ENCODE measurements at places on chromosomes 6 and 20.

- no peak for DNase-seq
Measured at GRCh38 chr6:142893088-142893487, 51.9 kb downstream of the HIVEP2 start.

DNA sequence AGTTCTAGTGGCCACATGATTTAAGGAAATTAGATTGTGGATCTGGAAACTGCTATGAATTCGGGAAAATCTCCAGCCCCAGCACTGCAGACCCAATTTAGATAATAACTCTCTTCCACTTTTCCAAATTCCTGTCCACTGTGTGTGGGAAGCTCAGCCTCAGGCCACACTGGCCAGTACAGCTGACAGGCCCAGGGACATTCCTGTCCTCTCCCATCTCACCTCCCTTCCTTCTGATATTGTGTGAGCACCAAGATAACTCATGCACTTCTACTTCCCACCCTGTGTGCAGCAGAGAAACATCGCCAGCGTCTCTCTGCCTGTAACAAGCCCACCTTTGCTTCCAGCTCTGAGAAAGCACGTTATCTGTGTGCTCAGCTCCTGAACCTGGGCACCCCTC, 145.1 kb upstream of the RREB1 start:
- no peak for DNase-seq

DNA sequence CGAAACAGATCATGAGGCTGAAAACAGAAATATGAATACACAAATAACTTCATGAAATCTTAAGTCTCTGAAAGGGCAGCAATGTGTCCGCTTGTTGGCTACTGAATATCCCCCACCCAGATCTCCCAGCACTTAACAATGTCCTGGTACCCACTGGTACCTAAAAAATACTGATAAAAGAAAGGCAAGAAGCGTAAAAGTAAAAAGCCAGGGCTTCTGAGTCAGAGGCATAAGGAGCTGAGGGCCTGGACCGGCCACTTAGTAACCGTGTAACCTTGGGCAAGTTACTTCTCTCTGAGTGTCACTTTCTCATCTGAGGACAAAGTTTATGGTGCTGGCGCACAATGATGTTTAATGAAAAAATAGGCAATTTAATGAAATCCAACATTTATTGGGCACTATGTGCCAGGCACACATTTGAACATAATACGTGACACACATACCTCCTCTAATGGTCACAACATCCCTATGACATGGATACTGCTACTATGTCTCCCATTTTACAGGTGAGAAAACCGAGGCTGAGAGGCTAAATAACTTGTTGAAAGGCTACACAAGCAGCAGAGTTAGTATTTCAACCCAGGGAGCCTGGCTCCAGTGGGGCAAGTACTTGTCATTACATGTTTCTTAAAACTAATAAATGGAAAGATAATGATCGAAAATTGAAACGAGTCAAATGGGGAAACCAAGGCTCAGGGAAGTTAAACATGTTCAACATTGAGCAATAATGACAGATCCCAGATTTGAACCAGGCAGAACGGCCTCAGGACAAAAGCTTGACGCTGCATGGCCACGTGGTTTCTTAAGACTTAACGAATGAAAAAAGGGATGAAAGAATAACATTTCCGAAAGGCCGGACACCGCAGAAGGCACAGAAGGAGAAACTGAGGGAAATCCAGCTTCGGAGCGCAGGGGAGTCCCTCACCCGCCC, 828 bp downstream of the TP53RK start:
- no peak for DNase-seq

DNA sequence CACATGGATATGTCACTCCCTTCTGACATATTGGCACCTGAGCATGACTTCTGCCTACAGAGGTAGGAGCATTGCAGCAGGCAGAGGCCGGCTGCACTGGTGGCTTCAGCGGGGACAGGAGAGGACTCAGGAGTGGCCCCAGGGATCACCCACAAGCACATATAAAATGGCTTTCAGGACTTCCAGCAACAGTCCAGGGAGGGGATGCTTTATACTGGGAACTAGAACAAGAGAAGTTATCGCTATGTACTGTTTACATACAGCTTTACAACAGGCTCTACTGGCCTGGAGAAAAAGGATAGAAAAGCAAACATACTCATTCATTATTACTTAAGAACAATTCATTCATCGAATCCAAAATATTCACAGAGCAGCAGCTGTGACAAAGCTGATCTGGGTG, 337.8 kb downstream of the THBS2 start:
- DNase-seq = no peak

- DNase-seq = no peak
Measured at GRCh38 chr6:3366596-3367413, 90.0 kb downstream of the SLC22A23 start.

DNA sequence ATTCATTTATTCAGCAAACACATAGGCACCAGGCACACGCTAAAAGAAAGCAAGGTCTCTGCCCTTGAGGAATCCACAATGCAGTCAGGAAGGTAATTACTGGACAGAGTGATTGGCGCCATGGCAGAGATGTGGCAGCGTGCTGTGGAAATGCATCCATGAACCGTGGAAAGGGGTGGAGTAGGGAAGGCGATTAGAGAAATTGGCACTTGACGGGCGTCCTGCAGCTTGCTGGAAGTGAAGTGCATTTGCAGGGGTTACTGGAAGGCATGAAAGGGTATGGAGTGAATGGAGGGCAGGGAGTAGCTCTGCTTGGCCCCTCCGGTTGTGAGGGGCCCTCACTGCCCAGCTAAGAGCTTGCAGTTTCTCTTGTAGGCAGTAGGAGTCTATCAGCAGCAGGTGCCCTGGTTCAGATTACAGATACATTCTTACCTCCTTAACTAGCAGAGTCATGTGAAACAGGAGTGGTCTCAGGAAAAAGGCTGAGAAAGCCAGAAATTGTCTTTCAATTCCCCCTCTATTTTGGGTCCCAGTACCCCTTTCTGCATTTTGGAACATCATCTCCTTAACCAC, 122.5 kb upstream of the TIAM2 start:
- no peak for DNase-seq

- no peak for DNase-seq
Measured at GRCh38 chr20:19368351-19368750, 155.9 kb downstream of the SLC24A3 start.

DNA sequence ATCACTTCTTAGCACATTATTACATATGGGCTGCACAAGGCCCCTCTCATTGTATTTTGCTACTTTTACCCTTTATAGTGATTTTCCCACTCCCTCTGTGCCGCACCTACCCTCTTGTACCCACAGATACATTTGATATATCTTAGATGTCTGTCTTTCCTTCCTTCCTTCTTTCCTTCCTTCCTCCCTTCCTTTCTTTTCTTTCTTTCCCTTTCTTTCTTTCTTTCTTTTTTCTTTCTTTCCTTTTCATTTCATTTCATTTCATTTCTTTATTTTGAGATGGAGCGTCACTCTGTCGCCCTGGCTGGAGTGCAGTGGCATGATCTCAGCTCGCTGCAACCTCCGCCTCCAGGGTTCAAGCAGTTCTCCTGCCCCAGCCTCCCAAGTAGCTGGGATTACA, 12.2 kb downstream of the POLH start:
- DNase-seq = no peak

- no peak for DNase-seq
Measured at GRCh38 chr20:36861875-36862801, 13.8 kb upstream of the TLDC2 start.

DNA sequence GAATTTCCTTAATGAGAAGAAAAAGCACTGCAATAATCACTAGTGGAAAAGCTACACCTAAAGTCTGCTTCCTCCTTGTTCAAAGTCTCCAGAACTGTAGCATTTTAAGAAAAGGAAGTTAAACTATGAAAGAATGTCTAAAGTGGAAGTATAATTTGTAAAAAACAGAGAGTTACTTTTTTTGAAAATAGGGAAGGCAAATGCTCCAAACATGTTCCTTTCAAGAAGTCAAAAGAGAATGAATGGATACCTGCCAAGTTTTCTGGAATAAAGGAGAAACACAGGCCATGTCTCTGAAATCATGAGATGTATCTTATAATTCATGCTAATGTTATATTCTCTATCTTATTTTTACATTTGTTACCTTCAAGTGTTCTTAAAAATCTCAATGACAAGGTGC, 60.7 kb upstream of the ADGRG6 start:
- no peak for DNase-seq

DNA sequence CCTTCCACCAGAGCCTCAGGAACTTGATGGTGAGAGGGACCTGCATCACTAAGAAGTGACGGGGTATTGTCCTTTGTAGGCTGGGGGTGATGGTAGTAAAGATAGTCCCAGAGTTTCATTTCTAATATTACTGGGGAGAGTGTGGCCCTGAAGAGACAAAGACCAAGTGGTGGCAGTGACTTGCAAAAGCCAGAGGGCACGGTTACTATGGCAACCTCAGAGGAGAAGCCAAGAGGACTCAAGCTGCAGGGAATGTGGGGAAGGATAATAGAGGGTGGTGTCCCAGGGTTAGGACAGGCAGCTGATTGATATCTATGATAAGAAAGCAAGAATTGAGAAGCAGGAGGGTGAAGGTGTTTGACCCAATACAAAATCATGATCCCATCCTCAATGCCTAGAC, 42.5 kb downstream of the HLA-G start:
- no peak for DNase-seq

All from naive thymus-derived CD8-positive, alpha-beta T cell (primary cell).